ENCODE measurements at places on chromosomes 3 and 15.
A peak's percentile ranks its signal among the peaks of the same experiment; 100 is the strongest.

- peak overlapping the region; percentile 74 for H3K27ac ChIP-seq
- H3K4me1 ChIP-seq = peaks cover 25% of the 10 kb centered on the region
- H3K36me3 ChIP-seq = peaks cover 18% of the 10 kb centered on the region
- DNase-seq = no peak
- no peak overlapping the region for H3K4me3 ChIP-seq
Observed at GRCh38 chr3:150447084-150447483, 39.0 kb downstream of the TSC22D2 start.

DNA sequence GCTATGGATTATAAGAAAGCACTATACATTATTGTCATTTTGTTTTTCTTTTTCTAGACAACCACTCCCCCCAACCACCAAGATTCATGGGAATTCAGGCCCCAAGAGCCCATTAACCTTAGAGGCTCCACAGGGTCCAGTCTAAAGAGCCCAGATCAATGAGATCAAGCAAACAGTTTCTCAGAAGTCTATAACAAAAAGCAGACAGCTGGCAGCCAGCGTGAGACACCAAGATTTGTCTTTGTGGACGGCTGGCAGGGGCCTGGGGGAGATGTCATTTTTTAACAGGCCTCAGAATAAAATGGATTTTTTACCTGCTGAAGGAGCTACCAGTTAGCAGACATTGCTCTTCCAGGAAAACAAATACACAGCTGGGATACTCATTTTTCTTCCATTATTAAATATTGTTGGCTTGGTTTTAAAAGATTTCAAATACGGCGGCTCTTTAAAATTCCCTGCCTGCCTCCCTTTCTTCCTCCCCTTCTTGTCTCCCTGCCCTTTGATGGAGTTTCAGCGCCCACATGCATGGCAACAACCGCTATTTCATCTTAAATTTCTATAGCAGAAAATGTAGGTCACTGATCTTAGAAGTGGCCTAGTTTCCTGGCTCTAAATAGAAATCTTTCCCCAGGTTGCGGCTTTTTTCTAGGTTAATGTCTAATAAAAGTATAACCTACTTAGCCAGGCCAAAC is 130.6 kb downstream of the FAM174B start:
- H3K36me3 ChIP-seq = peaks cover 3% of the 10 kb centered on the region
- DNase-seq = no peak
- peaks cover 6% of the 10 kb centered on the region for H3K27me3 ChIP-seq

GRCh38 chr15:78200276-78200930 is 34.0 kb downstream of the ACSBG1 start:
- peaks cover 5% of the 10 kb centered on the region for H3K27me3 ChIP-seq
- DNase-seq = no peak
- no peak overlapping the region for H3K27ac ChIP-seq
- no peaks in the 10 kb centered on the region for H3K36me3 ChIP-seq
- no peaks in the 10 kb centered on the region for H3K4me1 ChIP-seq

GRCh38 chr3:20574746-20575145 is 388.7 kb upstream of the SGO1 start:
- H3K27ac ChIP-seq = no peak overlapping the region
- H3K4me3 ChIP-seq = no peak overlapping the region
- no peaks in the 10 kb centered on the region for H3K27me3 ChIP-seq
- H3K4me1 ChIP-seq = peaks cover 34% of the 10 kb centered on the region

GRCh38 chr15:90839187-90840071 is 29.0 kb upstream of the FURIN start:
- H3K4me1 ChIP-seq = peaks cover 23% of the 10 kb centered on the region
- peak overlapping the region; percentile 36 for H3K4me3 ChIP-seq
- H3K27ac ChIP-seq = peak overlapping the region; percentile 87
- no peaks in the 10 kb centered on the region for H3K27me3 ChIP-seq
- DNase-seq = no peak

DNA sequence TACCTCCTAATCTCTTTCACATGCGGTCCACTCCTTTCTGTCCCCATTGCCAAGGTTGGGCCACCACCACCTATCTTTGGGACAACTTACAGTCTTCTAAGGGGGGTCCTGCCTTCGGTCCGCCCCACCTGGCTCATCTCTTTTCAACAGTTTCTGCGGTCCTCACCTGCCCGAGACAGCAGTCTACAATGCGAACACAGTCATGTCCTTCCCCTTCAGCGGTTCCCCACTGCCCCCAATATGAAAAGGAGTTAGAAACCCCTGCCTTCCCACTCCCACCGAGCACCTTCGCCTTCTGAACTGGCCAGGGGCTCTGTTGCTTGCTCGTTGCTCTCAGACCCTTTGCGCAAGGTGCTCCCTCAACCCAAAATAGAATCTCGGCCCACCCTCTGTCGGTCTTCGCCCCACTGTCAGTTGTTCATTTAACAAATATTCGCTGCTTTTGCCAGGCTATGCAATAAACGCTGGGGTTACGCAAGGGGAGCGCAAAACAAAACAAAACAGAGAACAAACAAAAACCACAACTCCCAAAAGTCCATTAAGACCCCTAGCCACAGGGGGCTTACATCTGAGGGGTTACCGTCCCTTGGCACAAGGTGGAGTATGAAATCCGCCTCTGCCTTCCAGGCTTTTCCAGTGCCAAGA is 611 bp upstream of the FANCI start:
- peak overlapping the region; percentile 23 for H3K27ac ChIP-seq
- H3K36me3 ChIP-seq = no peaks in the 10 kb centered on the region
- H3K4me3 ChIP-seq = peak overlapping the region; percentile 98
- no peak for DNase-seq

- H3K4me3 ChIP-seq = no peak overlapping the region
- H3K36me3 ChIP-seq = peaks cover 16% of the 10 kb centered on the region
- H3K27ac ChIP-seq = no peak overlapping the region
- DNase-seq = no peak
Observed at GRCh38 chr15:99707473-99708270, 25.6 kb downstream of the LYSMD4 start.

- no peak overlapping the region for H3K4me3 ChIP-seq
- peak overlapping the region; percentile 78 for H3K27ac ChIP-seq
- H3K4me1 ChIP-seq = peaks cover 60% of the 10 kb centered on the region
- DNase-seq = no peak
- H3K36me3 ChIP-seq = no peaks in the 10 kb centered on the region
Observed at GRCh38 chr3:194212845-194213331, 76.9 kb downstream of the HES1 start.

DNA sequence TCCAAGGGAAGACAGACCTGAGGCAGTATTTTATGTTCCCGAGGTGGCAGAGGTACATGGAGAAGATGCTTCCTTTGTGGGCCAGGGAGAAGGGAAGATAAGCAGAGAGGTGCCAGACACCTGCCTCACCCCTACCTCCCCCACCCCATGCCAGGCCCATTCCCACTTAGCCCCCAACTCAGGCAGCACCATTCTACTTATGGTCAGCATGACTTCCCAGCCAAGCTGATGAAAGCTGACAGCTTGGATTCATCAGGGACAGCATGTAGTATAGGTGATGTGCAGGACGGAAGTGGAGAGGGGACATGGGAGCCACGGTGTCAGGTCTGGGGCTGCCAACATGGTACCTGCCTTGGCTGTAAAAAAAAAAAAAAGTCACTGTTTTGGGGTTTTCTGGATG is 57.5 kb upstream of the CSPG4 start:
- H3K27me3 ChIP-seq = no peaks in the 10 kb centered on the region
- peak; percentile 7 for DNase-seq
- no peak overlapping the region for H3K4me3 ChIP-seq

DNA sequence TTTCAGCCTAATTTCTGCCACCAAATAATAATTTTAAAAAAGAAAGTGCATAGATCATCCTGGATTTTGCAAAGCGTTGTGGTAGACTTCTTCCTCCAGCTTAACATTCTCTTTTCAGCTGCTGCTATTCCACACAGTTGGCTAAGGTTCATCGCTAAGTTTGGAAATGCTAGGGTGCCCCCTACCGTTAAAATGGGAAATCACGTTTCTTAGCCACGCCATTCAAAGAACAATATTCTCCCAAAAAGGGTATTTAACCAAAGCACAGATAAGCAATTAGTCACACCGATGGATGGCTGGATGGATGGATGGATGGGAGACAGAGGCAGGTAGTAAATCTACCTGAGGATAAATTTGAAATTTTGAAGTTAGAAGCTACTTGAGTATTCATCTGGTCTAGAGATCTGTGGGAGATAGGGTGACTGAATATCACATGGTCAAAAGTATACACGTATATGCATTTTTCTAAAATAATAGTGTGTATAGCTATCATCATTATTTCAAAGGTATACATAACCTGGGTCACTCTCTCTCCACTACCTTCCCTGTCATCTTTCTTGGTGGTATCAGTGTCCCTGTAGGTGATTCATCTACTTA is 67.2 kb downstream of the EFHB start:
- DNase-seq = peak; percentile 66
- H3K4me3 ChIP-seq = no peak overlapping the region
- H3K27ac ChIP-seq = no peak overlapping the region
- no peaks in the 10 kb centered on the region for H3K36me3 ChIP-seq

DNA sequence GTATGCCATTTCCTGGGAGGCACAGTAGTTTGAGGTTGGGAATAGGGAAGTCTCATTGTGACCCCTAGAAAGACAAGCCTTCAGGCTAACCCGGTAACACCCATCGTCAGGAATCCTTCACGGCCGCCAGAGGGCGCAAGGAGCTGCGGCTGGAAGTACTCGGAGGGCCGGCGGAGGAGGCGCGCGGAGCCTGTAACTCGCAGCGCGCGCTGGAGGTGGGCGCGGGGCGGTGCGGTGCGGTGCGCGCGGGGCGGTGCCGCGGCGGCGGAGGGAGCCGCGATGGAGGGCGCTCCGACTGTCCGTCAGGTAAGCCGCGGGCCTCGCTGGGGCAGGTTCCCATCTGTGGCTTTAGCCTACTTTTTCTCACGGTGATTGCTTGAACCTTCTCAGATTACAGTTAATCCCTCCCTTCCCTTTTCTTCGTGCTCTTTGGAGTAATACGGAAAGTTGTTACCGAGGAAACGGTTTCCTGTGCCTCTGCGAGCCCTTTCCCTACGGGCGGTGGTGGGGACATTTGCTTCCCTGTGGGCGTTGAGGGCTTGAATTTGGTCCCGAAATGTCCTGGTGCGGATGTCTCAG is at the start of gene GRAMD1C:
Gene GRAMD1C, plus strand, starts transcription at position 158 of the 579 bp plus-strand sequence. Its CDS starts 122 bp downstream, at position 280.
- peak within 1 kb of the TSS; percentile 78 for H3K4me3 ChIP-seq
- H3K27ac ChIP-seq = peak within 1 kb of the TSS; percentile 17
- peaks cover 5% of the 10 kb centered on the region for H3K4me1 ChIP-seq
- DNase-seq = peak; percentile 79
- H3K36me3 ChIP-seq = no peaks in the 10 kb centered on the region
- H3K27me3 ChIP-seq = no peaks in the 10 kb centered on the region

DNA sequence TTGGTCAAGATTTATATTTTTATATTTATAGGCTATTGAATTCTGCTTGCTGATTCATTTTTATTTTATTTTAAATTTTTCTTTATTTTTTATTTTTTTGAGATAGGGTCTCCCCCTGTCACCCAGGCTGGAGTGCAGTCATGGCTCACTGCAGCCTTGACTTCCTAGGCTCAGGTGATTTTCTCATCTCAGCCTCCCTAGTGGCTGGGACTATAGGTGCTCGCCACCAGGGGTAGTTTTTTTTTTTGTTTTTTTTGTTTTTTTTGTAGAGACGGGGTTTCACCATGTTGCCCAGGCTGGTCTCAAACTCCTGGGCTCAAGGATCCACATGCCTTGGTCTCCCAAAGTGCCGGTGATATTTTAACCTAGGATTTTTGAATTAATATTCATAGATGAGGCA is 31.2 kb downstream of the NR2E3 start:
- H3K36me3 ChIP-seq = peaks cover 31% of the 10 kb centered on the region
- no peak overlapping the region for H3K27ac ChIP-seq
- peaks cover 27% of the 10 kb centered on the region for H3K4me1 ChIP-seq
- no peaks in the 10 kb centered on the region for H3K27me3 ChIP-seq
- DNase-seq = no peak
- no peak overlapping the region for H3K4me3 ChIP-seq

GRCh38 chr15:43928152-43928551 is 101.3 kb downstream of the WDR76 start:
- no peaks in the 10 kb centered on the region for H3K36me3 ChIP-seq
- H3K4me1 ChIP-seq = no peaks in the 10 kb centered on the region
- H3K27ac ChIP-seq = no peak overlapping the region
- no peak for DNase-seq
- H3K4me3 ChIP-seq = no peak overlapping the region

GRCh38 chr15:84598250-84598649 is 2.6 kb upstream of the ZSCAN2 start:
- no peak for DNase-seq
- no peaks in the 10 kb centered on the region for H3K36me3 ChIP-seq
- peaks cover 13% of the 10 kb centered on the region for H3K4me1 ChIP-seq
- no peak overlapping the region for H3K27ac ChIP-seq

GRCh38 chr3:194938845-194939531 is 253.3 kb downstream of the FAM43A start:
- no peaks in the 10 kb centered on the region for H3K27me3 ChIP-seq
- H3K4me1 ChIP-seq = peaks cover 9% of the 10 kb centered on the region
- no peak for DNase-seq
- H3K36me3 ChIP-seq = no peaks in the 10 kb centered on the region
- H3K4me3 ChIP-seq = no peak overlapping the region

DNA sequence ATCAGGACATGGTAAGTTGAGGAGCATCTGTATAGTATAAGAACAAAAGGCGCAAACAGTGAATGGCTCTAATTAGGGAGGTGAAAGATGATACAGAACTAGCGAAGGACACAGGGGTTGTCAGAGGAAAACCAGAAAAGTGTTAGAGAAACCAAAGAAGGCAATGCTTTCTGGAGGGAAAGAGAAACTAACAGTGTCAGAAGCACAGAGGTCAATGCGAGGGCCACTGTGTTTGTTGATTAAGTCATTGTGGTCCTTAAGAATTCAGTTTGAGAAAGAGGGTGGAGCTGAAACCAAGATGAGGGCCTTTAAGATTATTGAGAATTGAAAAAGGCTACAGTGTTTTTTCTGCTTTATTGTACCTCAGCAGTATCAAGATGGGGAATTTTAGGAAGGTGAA is 28.8 kb downstream of the ATG7 start:
- no peak overlapping the region for H3K27ac ChIP-seq
- no peaks in the 10 kb centered on the region for H3K4me1 ChIP-seq
- peaks cover 23% of the 10 kb centered on the region for H3K36me3 ChIP-seq
- H3K4me3 ChIP-seq = no peak overlapping the region
- H3K27me3 ChIP-seq = no peaks in the 10 kb centered on the region
- DNase-seq = no peak

DNA sequence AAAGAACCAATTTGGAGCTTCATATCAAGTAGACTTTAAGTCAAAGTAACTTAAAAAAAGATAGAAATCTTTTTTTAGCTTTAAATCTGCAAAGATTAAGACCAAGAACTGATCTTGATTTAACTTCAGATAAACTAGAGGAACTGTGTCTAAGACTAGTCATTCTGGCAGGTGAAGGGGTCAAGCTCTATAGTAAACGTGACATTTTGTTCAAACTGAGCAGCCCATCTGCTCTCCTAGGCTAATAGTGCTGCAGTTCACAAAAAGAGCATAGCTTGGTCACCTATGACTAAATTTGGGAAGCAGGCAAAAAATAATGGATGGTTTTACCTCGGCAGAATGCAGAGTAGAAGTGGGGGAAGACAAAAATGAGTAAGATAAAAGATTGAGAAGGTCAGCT is 168.8 kb upstream of the ALCAM start:
- H3K27ac ChIP-seq = no peak overlapping the region
- no peak overlapping the region for H3K4me3 ChIP-seq
